Fibroblast of the conjunctiva (primary cell): ENCODE measurements at places on chromosomes 7 and 10.
A peak's percentile ranks its signal among the peaks of the same experiment; 100 is the strongest.

DNA sequence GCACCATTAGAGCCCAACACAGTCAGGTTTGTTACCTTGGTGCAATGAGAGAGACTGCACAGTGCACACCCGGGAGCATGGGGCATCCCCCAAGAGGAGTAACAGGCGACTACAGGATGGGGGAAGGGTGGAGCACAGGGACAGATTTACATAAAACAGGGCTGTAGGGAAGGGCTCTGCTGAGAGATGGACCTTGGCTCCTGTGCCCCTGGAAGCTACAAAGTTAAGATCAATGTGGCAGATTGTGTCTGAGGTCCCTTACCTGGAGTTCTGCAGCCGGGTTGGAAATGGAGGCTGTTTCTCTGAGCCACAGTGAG lies 13.7 kb upstream of the SLC18A3 start:
- DNase-seq: no peak

DNA sequence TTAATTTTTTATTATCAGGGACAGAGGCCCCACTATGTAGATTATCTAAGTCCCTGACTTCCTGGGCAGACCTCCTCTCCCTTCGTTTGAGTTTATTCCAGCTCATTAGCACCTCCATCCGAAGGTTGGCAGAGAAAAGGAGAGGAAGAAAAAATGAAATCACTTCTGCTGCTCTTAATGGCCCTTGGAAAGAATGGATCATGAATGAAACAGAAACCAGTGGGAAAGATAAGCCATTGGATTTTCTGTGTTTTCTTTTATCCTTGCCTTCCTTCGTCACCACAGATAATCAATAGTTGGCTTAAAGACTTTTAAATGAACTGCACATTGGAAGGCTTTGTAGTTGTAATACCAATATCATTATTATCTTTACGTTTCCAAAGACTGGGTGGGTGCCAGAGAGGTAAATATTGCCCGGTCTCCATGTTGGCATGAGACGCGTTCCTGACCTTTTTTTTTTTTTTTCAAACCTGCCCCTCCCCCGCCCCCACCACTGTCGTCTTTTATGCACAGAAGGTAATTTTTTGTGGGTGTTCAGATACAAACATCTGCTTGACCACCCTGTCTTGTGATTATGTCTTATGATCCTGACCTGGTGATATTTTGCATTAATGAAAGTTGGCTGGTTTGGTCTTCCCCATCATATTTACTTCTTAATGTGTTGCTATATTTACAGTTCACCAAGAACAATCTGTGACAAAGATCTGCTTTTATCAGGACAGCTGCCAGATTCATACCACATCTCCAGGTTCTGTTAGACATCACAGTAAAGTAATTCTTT lies 116.8 kb downstream of the ARID5B start:
- DNase-seq: no peak

- DNase-seq: peak; percentile 59
Measured at GRCh38 chr10:111648046-111648445, 535.5 kb downstream of the GPAM start.

DNA sequence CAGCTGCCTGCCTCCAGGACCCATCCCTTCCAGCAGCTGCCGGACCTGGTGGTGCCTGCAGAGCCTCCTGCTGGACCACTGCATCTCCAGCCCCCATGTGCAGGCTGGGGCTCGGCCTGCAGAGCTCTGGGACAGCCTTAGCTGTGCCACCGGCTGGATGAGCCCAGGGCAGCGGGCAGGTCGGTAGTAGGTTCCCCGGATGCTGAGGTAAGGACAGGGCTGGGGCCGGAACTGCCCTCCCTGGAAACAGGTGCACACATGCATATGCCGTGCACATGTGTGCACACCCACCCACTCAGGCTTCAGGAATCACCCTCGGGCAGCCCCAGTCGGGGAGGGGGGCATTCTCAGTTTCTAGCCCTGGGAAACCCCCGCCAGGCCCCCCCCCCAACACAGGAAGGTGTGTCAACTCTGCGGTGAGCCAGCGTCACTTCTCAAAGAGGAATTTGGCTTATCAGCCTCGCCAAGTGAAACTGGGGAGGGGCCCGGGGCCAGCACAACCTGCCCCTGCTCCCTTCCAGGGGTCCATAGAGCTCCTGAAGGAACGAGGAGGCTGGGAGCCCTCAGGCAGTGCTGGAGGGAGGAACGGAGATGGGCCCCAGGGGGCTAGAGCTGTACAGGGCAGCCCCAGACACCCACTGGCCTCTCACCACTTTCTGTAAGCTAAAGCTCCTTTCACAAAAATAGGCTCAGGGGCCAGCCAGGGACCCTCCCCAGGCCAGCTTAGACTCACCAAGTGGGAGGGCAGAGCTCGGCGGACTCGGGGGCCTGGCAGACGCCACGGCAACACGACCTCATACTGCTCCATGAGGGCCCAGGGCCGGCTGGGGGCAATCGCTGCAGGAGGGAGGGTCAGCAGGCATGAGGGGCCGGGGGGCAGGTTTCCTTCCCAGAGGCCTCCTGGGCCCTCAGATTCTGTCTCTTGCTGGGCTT lies 1.7 kb downstream of the ADAM8 start:
- DNase-seq: no peak

GRCh38 chr10:103542764-103543616 lies 49.5 kb downstream of the NEURL1 start:
- DNase-seq: peak; percentile 27

DNA sequence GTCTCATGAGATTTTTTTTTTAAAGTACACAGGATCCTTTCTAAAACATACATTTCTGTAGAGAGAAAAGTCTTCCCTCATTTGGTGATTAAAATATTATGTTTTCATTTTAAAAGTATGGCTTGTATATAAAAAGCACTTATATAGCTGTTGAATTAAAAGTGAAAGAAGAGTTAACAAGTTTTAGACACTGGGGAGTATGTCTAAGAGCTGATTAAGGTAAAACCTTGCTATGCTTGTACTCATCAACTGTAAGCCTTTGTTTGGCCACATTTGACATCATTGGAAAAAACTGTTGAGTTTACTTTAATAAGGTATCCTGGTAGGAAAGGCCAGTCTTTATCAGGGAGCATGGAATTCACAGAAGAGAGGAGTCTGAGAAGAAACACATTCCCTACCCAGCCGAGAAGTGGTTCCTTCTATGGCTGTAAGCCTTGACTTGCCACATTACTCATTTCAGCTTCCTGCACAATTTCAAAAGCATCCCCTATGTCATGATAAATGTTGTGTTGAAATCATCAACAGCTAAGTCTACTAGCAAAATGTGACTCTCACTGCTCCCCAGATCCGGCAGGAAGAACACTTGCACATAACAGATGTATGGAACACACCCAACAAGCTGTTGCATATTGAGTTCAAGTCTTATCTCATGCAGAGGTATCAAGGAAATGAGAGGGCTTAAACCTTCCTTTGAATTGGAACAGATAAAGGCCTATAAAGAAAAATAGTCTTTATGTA lies 171.8 kb upstream of the CDK1 start:
- DNase-seq: peak; percentile 12

GRCh38 chr10:88849234-88849633 lies 2.4 kb downstream of the ANKRD22 start:
- DNase-seq: no peak

- DNase-seq: no peak
Measured at GRCh38 chr7:149772956-149773434, 393 bp downstream of the ZNF467 start.

GRCh38 chr7:32415519-32415918 lies 74.7 kb downstream of the LSM5 start:
- no peak for DNase-seq

DNA sequence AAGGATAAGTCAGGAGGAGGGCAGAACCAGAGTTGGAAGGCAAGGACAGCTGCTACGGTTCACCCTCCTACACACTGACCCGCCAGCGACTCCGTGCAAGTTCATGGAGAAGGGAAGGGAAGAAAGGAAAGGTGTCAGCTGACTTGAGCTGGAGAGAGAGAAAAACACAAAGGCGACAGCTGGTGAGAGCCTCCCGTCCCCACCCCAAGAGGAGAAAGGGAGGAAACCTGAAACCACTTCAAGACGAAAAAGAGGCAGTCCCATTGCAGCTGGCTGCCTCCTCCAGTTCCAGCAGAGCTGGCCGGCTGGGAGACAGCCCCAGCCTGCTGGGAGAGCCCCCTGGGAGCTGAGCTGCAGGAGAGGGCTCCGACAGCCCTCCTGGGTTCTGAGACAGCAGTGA lies 75.2 kb downstream of the PARD3 start:
- DNase-seq: peak; percentile 37

DNA sequence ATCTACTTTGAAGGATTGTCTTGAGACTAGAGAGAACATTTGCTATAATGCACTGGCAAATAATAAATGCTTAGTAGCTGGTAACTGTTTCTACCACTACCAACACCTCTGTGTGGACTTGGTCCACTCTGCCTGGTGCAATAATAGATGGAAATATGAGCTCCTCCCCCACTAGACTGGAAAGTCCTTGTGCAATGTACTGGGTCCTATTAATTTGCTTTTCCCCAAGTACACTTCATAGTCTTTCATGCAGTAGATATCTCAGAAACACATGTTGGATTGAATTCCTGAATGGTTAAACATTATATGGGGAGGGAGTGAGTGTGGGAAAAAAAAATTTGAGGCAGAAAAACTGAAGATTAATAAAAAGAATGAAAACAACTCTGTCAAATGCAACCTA lies 119.3 kb downstream of the C10orf90 start:
- DNase-seq: no peak
